Fibroblast of skin of left quadriceps (primary cell): ENCODE measurements at places on chromosomes 1 and 21.

GRCh38 chr1:203177470-203178039 is 1.9 kb upstream of the MYBPH start:
- DNase-seq = no peak

GRCh38 chr1:154996966-154997701 is 3.7 kb downstream of the LENEP start:
- no peak for DNase-seq

DNA sequence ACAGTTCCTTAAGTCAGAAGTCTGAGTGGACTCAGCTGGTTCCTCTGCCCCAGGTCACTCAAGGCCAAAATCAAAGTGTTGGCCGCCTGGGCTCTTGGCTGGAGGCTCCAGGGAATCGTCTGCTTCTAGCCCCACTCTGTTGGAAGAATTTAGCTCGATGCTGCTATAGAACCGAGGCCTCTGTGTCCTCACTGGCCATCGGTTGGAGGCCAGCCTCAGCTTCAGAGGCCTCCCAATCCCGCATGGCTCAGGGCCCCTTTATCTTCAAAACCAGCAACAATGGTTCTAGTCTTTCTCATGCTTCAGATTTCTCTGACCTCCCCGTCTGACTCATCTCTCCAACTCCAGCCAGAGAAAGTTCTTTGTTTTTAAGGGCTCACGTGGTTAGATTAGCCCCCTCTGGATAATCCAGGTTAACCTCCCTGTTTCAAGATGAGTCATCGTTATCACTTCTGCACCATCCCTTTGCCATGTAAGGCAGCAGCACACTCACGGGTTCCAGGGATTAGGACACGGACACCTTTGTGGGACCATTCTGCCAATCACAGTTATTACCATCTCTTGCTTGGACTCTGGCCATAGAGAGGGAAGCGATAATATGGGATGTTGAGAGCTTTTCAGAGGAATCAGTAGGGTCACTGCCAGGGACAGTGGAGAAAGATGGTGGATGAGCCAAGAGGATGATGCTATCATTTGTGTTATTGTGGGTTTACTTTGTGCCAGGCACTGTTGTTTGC is 13.6 kb downstream of the FHAD1 start:
- no peak for DNase-seq

GRCh38 chr1:78236716-78237115 is 190.9 kb downstream of the GIPC2 start:
- no peak for DNase-seq

- no peak for DNase-seq
Observed at GRCh38 chr1:211951856-211952255, 83.5 kb downstream of the INTS7 start.

- no peak for DNase-seq
Observed at GRCh38 chr1:90718411-90719329, 1.6 kb upstream of the BARHL2 start.

DNA sequence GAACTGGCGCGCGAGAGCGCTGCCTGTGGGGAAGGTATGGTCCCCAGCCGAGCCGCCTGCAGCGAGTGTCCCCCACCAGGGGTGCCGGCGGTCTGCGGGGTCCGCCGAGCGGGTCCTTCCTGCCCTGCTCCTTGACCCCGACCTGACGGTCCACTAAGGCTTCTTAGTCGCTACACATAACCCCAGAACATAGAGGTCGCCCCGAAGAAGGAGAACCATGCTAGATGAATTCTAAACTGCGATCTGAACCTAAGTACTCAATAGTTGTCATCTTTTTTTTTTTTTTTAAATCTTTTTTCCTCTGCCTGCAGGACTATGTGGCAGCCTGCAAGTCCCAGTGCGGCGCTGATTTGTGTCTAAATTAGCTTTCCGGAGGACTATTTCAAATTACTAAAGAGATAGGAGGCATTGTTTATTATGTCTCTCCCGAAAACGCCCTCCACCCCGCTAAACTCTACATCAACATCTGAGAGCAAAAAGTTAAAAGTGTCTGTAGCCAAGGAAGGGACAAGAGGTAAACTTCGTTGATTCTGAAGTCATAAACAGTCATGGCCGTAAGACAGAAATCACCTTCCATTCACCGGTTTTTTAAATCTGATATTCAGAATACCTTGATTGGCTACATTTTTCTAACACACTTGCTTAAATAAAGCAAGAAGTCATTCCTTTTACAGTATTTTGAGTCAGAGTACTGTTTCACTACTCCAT is 476 bp downstream of the AXDND1 start:
- no peak for DNase-seq

DNA sequence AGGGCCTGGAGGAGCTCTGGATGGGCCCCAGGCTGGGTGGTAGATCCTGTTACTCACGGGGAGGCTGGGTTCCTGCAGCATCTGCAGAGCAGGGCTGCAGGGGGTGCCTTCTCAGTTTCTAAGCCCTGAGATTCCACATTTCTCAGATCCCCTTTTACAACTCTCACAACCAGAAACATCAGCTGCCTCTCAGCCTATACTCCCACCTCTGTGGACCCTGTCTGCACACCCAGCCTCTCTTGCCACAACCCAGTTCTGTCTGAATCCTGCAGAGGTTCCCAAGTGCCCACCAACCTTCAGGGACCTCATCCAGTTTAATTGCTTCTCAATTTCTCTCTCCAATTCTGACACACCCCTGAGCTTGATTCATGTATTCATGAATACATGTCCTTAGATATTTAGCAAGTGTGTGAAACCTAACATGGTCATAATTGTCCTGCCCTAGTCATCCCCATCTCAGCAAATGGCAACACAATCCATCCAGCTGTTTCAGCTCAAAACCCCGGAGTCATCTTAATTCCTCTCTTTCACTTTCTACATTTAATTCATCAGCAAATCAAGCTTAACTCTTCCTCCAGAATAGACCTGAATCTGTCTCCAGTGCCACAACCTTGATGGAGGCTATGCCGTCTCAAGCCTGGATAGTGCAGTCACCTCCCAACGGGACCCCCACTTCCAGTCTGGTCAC is 57.0 kb upstream of the NEK2 start:
- no peak for DNase-seq

GRCh38 chr1:169860187-169860586 is 33.5 kb downstream of the SCYL3 start:
- DNase-seq = no peak

- DNase-seq = no peak
Observed at GRCh38 chr1:53155945-53156344, 13.5 kb upstream of the SLC1A7 start.

- DNase-seq = no peak
Observed at GRCh38 chr1:8458607-8459006, 140.7 kb downstream of the SLC45A1 start.

- no peak for DNase-seq
Observed at GRCh38 chr1:201020040-201020591, 3.4 kb downstream of the KIF21B start.

GRCh38 chr1:12087797-12088314 is 24.8 kb downstream of the TNFRSF8 start:
- no peak for DNase-seq

GRCh38 chr1:155141749-155142148 is 1.4 kb upstream of the DPM3 start:
- no peak for DNase-seq

DNA sequence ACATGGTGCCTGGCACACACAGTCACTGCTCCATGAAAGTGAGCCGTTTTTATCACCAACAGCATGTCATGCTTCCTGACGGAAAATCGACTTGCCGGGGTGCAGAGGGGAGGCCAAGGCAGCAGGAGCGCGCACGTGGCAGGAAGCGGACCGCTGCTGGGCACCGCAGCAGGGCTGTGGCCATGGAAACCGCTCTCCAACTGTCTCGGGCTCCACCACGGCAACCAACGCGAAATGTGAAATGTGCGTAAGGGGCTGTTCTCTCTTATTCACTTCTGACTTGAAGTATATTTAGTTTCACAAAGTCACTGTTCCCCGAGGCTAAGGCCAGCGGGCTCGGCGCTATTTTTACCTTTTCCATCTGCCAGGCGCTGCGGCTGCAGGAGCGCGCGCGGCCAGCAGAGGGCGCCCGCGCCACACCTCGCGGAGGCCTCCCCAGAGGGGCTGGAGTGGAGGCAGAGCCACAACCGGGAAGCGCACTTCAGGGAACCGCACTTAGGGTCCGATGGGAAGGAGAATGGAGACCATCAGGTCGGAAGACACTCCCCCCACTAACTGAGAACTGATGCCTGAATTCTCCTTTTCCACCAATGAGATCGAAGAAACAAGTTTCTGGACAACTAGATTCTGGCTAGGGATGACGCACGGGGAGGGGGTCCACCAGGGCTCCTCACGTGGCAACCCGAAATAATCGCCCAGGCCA is 19.7 kb downstream of the RCC2 start:
- DNase-seq = no peak

DNA sequence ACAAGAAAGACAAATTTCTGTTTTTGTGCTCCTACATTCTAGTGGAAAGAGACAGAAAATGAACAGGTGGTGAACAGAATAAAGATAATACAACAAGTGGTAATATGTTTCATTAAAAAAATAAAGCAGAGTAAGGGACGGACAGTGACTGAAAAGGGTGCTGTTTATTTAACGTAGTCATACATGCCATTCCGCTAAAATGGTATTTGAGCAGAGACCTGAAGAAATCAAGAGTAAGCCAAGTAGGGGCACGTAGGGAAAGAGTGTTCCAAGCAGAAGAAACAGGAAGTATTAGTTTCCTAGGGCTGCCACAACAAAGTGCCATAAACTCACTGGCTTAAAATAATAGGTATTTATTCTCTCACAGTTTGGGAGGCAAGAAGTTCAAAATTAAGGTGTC is 65.6 kb upstream of the KCTD3 start:
- no peak for DNase-seq

GRCh38 chr1:43392702-43393101 is 3.0 kb downstream of the SZT2 start:
- DNase-seq = no peak

GRCh38 chr1:6507037-6507428 is 15.6 kb upstream of the PLEKHG5 start:
- no peak for DNase-seq

DNA sequence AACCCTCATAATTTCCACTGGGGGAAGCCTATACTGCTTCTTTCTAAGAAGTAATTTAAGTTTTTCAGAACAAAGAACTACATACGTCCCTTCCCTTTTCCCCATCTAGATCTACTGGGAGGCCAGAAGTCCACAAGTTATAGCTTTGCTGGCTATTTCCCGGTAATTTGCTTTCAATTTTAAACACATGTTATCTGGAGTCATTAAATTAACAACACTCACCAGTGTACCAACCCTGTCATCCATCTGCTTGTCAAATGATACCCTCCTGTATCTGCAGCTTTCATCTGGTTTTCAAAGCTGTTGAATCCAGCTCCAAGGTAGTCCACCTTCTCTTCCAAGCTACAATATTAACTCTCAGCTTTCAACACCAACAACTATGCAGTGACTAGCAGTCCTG is 466.7 kb upstream of the PKN2 start:
- DNase-seq = no peak

DNA sequence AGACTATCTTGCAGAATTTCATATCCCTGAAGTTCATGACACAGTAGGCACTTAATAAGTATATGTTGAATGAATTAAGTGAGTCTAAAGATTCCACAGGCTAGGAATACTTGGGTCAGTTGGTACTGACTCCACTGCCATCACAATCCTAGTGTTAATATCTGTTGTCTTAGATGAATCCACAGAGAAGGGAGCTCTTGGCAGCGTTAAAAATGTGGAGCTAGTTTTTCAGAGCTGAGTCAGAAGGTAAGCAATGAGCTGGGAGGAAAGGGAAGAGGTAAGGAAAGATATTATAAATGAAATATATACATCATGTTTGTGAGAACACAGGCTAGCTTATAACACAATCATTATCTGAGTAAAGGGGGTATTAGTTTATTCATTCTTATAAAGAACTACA is 21.8 kb upstream of the GORAB start:
- DNase-seq = no peak

- no peak for DNase-seq
Observed at GRCh38 chr1:175314300-175314699, 121.7 kb upstream of the KIAA0040 start.

GRCh38 chr1:226424221-226425003 is 16.5 kb upstream of the PARP1 start:
- peak; percentile 23 for DNase-seq

DNA sequence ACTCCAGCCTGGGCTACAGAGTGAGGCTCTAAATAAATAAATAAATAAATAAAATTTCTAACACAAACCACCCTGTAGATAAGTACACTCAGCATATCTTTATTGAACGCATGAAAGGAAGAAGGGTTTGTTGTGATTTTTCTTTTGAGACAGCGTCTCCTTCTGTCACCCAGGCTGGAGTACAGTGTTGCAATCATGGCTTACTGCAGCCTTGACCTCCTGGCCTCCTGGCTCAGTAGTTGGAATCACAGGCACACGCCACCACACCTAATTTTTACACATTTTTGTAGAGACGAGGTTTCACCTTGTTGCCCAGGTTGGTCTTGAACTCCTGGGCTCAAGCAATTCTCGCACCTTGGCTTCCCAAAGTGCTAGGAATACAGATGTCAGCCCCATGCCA is 23.2 kb upstream of the RCC2 start:
- no peak for DNase-seq

DNA sequence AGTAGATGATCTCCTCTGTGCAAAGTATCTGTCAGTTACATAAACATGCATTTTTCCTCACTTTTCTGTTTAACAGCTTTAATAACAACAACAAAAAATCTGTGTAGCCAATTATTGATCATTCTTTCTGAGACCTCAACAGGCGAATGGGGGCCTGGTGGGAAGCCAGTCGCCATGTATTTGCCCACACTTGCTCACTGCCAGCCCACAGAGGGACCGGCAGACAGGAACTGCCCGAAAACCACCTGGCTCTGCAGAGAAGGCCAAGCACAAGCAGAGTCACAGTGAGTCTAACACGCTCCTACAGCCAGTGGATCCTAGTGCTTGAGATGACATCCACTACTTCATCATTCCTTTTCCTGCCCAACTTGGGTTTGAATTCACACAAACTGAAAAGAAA is 56.1 kb downstream of the NPHP4 start:
- no peak for DNase-seq

- DNase-seq = no peak
Observed at GRCh38 chr1:30046751-30047150, 676.6 kb downstream of the MATN1 start.

DNA sequence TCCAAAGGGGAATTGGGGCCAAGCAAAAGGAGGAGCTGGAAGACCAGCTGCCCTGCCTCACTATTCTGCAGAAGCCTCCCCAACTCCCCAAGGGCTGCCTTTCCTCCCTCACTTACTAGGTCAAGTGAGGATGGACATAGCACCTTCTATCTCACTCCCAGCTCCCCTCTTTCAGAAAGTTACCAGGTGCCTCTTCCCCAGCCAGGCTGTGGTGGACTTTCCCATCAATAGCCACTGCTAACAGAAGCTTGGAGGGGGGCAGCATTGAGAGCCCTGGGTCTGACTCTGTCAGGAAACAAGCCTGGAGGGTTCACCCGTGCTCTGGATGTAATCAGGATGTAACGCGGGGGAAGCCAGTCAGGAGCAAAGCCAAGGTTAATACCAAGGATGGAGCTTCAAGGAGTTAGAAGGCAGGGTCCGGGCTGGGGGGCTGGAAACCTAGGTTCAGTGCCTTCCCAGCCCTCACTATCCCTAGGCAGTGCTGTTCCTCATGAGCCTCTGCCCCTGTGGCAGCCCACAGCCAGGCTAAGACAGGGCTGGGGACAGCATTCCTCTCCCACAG is 127.8 kb upstream of the NGF start:
- DNase-seq = no peak
